ENCODE measurements at places on chromosomes 2 and 18. TPM values are rescaled to one million over a fixed set of nuclear protein-coding genes. Genes with fewer than 3 reads are reported as not detected.

DNA sequence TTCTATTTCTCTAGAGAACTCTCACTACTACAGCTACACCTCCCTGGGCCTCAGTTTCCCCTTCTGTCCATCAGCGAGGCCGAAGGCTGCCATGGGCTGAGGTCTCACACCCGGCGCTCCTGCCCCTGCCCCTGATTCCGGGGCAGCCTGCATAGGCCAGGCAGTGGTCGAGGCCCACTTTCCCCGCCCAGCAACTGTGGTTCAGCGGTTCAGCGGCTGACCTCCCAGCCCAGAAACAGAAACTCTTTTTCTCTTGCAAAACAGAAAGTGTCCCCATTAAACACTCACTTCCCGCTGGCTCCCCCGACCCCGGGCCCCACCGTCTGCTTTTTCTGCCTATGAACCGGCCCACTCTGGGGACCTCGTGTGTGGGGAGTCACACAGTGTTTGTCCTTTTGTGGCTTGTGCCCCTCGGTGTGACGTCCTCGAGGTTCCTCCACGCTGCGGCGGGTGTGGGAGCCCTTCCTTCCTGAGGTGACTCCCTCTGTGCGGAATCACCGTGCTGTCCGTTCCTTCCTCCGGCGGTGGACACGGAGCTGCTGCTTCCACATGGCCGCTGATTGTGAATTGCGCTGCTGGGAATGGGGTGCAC lies 16.0 kb downstream of the PDCD1 start:
- DNase-seq, result no peak

CCDC141 gene
- total RNA-seq, result not detected

DNA sequence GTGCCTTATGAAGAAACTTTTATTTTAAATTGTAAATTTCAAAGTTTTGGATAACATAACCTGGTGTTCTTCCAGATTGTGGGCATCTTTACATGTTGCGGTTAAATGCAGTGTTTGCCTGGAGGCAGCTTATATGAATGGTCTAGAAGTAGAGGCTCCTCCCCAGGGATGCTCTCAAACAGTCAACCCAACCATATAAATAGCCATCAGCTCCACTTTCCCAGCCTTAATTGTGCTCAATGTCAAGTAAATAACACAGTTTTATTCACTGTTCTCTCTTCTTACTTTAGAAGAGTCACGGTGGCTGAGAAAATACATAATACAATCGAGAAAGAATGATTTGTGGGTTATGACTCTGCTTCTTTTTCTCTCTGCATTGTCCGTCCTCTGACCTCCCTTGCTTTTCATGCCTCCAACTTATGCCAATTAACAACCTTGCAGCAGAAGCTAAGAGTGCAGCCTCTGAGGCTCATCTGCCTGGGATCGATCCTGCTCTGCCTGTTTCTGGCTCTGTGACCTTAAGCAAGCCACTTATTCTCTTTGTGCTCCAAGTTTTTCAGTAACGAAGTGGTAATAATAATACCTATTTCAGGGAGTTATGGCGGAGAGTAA lies 100.3 kb downstream of the DAW1 start:
- DNase-seq, result no peak

GRCh38 chr2:168231609-168232241 lies 15.7 kb downstream of the STK39 start:
- no peak for DNase-seq

SLC19A3 gene
- total RNA-seq, result 0.29 TPM

AOX1 gene
- 16.8 TPM for total RNA-seq

DNA sequence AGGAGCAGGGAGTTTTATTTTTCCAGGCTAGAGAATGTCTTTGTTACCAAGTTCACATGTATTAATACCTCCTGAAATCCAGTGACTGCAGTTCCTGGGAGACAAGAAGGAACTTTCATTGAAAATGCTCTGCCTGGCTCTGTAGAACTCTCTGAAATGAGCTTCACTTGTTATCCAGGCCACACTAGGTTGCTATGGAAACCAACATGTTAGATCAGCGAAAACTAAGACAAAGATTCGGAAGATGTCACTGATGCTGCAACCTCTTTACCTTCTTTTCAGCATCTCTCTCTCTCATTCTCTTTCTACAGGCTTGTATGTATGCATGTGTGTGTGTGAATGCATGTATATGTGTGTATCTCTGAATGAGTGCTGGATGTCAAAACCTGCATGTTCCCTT lies 218.5 kb downstream of the TRIB2 start:
- no peak for DNase-seq

- no peak for DNase-seq
These were observed 237.8 kb downstream of the DCC start for GRCh38 chr18:52577795-52578194.

DNA sequence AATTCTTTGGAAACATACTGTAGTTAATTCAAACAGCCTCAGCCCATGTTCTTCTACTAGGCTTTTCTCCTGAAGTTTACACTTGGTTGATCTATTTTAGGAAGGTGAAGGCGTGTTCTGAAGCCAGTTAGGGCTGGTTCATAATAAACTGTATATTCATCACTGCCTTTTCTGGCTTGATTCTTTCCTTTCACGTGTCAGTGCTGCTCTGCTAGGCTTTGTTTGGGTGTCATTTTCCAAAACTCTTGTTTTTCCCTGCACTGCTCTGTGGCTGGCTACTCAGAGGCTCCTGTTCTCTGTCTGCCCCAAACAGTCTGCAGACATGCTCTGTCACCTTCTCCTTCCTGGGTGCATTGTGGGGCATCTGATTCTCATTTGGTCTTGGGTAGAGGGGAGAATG lies 136.1 kb downstream of the PARD3B start:
- DNase-seq, result no peak

- DNase-seq, result no peak
These were observed 50.8 kb upstream of the TMEM87B start for GRCh38 chr2:112004253-112004645.

ARHGAP28 gene
- total RNA-seq, result 2.3 TPM

DNA sequence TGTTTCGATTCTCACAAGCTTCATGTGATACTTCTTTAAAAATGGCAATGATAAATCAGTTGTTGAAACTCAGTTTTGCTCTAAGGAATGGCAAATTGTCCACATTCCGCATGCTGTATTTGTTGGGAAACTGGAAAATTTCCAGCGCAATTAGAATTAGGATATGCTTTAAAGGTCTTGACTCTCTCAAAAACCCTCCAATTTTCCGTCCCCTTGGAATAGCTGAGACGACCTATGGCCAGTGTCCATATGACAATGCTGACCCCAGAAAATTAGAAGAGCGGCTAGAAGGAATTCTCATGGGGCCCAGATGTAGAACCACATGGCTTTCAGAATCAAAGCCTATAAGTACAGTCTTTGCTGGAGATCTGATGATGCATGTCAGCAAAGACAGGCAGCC lies 170.8 kb downstream of the TMEM18 start:
- DNase-seq, result no peak

ALMS1 gene
- 11.8 TPM for total RNA-seq

GRCh38 chr18:396251-396555 lies 104.3 kb downstream of the COLEC12 start:
- DNase-seq, result no peak

- DNase-seq, result no peak
These were observed 658.6 kb upstream of the FANCL start for GRCh38 chr2:58899692-58900091.

DNA sequence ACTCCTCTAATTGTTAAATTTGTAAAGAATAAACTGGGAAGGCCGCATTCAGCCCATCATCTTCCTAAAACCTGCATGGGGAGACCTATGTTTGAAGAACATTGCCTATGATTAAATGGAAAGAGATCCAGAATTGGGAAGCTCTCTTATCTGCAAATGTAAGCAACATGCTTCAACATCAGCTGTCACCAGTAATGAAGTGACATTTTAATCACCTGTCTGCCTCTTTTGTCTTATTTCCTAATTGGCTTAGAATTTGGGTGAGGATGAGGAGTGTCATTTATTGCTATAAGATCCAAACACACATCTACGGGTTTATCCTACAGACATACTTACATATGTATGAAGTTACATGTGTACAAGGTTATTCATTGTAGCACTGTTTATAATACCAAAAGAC lies 26.0 kb upstream of the SSB start:
- DNase-seq, result no peak

ALPG gene
- not detected for total RNA-seq

GRCh38 chr18:55893948-55894347 lies 306.0 kb upstream of the TCF4 start:
- DNase-seq, result no peak

DNA sequence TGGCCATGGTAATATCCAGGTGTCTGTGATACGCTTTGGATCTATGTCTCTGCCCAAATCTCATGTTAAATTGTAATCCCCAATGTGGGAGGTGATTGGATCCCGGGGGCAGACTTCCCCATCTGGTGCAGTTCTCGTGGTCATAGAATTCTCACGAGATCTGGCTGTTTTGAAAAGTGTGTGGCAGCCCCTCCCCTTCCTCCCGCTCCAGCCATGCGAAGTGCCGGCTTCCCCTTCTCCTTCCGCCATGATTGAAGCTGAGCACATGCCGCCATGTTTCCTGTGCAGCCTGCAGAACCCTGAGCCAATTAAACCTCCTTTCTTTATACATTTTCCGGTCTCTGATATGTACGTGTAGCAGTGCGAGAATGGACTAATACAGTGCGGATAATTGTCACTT lies 42.5 kb downstream of the GPC1 start:
- no peak for DNase-seq

CERKL gene
- total RNA-seq, result 0.40 TPM

GRCh38 chr2:213119061-213119809 lies 32.2 kb downstream of the IKZF2 start:
- no peak for DNase-seq

- DNase-seq, result no peak
These were observed 76.9 kb upstream of the ODC1 start for GRCh38 chr2:10524851-10525572.

GRCh38 chr2:52077159-52077558 lies 1045.2 kb upstream of the NRXN1 start:
- no peak for DNase-seq

GRCh38 chr2:188309364-188309763 lies 17.7 kb downstream of the GULP1 start:
- DNase-seq, result no peak

VWA3B gene
- total RNA-seq, result not detected

- no peak for DNase-seq
These were observed 459 bp upstream of the EFR3B start for GRCh38 chr2:25041307-25041927.

GRCh38 chr2:191166756-191167445 lies 16.1 kb upstream of the STAT4 start:
- no peak for DNase-seq

DNA sequence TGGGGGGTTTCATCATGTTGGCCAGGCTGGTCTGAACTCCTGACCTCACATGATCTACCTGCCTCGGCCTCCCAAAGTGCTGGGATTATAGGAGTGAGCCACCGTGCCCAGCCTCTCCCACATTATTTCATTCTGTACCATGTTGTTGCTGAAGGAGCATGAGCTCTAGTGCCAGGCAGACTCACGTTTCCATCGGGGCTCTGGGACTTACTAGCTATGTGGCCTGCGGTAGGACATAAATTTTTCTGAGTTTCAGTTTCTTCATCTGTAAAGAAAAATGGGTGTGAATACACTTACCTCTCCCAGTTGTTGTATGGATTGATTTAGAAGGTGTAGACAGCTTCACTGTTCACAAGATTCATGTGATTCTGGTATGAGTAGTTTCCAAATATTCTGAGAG lies 30.8 kb upstream of the CCL20 start:
- no peak for DNase-seq

GRCh38 chr18:57833441-57834101 lies 30.5 kb upstream of the ATP8B1 start:
- no peak for DNase-seq

DNA sequence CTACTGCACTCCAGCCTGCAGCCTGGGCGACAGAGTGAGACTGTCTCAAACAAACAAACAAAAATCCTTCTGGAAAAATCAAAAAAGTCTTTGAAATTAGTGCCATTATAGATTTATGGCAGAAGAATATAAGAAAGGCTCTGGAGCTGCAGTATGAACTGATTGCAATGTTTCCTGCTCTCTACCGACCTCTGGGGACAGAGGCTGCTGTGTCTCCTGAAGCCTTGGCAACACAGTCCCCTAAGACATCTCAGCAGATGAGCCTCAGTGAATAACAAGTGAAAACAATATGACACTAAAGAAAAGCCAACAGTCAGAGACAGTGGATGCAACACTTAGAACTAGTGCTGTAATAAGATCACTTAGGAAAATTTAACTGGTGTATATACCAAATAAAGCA lies 494.9 kb upstream of the LRATD1 start:
- no peak for DNase-seq

DNA sequence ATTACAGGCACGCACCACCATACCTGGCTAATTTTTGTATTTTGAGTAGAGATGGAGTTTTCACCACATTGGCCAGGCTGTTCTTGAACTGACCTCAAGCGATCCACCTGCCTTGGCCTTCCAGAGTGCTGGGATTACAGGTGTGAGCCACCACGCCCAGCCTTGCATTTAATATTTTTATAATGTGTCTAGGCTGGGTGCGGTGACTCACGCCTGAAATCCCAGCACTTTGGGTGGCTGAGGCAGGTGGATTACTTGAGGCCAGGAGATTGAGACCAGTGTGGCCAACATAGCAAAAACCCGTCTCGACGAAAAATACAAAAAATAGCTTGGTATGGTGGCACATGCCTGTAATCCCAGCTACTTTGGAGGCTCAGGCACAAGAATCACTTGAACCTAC lies 3.2 kb downstream of the RPL37A start:
- no peak for DNase-seq

MARCHF7 gene
- total RNA-seq, result 45.0 TPM

DNA sequence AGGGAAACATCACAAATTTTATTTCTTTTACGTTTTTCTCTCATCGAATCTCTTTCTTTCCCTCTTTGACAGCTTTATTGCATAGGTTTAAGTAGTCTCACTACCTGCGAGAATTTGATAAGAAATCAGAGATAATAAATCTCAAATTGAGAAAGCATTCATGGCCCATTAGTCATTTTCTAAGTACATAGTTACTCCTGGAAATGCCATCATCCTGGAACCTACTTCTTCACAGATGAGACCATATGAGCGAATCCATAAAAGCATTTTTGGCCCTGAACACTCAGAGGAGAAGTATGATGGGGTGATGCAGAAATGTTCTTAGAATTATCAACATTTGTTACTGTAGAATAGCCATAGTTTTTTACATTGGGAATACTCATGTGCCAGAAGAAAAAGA lies 138.0 kb upstream of the ARHGAP28 start:
- no peak for DNase-seq
